ENCODE measurements at places on chromosomes 7 and 10.

DNA sequence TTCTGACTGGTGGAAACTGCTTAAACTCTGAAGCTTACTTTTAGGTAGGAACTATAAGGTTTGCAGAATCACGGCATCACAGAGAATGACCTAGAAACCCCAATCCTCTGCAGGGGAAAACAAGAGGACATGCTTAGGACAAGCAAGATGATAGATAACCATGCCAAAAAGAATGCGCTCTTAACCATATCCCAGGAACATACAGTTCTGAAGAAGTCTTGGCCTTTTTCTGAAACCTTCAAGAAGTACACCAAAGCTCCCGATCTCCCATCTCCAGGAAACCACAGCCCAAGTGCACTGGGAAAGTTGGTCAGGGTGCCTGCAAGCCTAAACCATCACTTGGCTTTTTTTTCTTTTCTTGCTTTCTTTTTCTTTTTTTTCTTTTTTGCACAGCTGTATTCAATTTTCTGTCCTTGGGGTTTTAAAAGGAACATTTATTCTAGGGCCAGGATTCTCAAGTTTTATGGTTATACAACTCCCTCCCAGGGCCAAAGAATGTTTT, 12.2 kb upstream of the SVIL start:
- no peak for DNase-seq

- DNase-seq = no peak
These were observed 38.7 kb downstream of the RASGEF1A start for GRCh38 chr10:43227911-43228782.

DNA sequence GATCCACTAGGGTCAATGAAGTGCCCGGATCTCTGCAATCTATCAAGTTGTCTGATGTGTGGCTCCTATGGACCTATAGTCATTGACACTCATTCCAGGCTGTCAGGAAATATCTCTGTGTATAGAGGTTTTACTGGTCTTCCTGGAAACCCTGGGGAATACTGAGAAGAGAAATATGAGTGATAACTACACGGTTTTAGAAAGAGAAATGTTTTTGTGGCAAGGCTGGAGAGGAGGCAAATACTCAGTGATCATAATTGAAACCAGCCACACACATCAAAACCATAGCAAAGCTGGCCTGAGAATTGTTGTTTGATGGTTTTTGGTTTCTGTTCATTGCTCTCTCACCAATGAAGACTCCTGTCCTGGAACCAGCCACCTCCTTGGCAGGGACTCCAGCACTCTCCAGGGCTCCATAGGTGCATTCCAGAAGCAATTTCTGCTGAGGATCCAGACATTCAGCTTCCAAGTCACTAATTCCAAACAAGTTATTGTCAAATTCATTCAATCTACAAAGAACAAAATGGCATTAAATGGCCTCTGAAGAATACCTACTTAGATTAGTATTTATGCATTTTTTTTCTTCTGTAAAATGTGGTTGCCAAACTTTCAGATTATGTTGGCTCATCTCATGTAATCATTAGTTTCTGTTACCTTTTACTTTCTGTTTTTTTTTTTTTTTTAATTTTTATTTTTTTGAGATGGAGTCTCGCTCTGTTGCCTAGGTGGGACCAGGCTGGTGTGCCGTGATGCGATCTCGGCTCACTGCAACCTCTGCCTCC, 108.6 kb upstream of the ABI1 start:
- DNase-seq = no peak

GRCh38 chr10:124092860-124093773, at the start of gene CHST15:
CHST15 (minus strand) TSS chr10:124093598; CDS start chr10:124046212, 47,386 bp downstream.
- DNase-seq = no peak

GRCh38 chr7:137418841-137419240, 75.3 kb upstream of the PTN start:
- DNase-seq = no peak

- DNase-seq = no peak
These were observed 30.0 kb upstream of the SRGN start for GRCh38 chr10:69057951-69058297.

DNA sequence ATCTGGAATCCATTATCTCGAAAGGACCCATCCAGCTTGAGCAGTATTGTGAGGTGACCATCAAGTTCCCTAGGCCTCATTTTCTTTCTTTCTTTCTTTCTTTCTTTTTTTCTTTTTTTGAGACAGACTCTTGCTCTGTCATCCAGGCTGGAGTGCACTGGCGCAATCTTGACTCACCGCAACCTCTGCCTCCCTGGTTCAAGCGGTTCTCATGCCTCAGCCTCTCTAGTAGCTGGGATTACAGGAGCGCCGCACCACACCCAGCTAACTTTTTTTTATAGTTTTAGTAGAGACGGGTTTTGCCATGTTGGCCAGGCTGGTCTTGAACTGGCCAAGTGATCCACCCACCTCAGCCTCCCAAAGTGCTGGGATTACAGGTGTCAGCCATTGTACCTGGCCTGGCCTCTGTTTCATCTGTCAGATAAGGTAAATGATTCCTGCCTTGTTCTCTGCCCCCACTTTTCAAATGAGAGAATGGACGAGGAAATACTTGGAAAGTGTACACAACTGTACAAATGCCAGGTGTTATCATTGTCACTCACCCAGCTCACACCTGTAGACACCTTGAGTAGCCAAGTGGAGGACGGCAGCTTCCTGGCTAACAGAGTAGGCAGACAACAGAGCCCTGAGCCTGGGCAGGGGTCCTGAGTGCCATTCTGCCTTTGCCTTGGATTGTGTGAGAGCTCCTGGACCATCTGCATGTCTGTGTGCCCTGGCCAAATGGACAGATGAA, 54.1 kb downstream of the HK1 start:
- no peak for DNase-seq

GRCh38 chr10:58992830-58993460, 183.5 kb upstream of the PHYHIPL start:
- DNase-seq = no peak

DNA sequence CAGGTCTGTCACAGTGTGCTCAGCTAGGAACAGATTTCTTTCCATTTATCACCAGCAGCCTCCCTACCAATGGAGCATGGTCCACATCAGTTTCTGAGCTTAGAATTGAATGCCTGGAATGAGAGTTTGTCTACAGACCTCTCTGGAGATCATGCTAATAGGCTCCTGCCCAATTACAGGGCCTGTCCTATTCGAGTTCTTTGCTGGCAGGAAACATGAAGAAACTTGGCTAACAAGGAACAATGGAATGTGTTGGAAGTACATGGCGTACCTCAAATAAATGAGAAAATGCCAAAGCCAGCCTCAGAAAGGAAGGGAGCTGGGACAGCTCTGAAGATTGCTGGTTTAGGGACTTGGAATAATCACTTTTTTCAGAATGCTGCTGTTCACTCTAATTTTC, 186.0 kb upstream of the AKR1E2 start:
- no peak for DNase-seq

DNA sequence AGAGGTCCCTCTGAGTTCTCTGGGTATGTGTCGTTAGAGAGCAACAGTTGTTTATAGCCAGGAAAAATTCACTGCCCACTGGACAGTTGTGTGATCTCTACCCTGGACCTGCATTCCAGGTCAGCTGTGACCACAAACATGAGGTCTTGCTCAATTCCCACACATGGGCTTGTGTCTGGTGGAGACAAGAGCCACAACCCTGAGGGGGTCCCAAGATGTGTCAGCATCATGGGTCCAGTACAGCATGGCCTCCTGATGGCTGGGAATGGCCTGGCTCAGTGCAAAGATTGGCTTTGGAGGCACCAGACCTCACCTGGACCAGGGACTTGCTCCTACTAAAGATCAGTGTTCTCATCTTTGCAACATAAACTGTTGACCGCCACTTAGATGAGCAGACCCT, 751.6 kb downstream of the GRID1 start:
- DNase-seq = no peak

- DNase-seq = no peak
These were observed 2.7 kb upstream of the ARL4A start for GRCh38 chr7:12684733-12685132.

DNA sequence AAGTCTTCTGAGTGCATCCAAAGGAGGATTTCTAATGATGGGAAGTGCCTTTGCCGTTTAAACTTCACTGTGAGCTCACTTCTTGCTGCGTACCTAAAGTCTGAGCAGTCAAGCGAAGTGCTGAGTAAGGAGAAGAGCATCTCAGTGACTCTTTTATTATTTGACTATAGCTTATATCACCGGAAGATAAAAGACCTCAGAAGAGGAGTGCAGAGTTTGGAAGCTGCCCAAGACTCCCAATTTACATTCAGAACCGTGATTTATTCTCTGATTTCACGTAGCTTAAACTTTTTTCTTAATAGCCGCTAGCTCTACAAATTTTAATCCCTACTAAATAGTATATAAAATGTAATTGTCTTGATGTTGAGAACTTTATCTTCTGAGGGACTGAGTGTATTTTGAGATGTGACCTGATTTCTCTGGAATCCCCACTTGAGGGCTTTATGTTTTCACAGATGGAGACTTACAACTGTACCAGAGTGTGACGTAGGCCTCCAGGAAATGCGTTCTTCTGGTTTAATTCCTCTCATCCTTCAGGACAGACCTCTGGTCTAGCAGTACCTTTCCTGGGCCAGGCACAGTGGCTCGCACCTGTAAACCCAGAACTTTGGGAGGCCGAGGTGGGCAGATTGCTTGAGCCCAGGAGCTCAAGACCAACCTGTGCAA, 51.1 kb downstream of the CAMK1D start:
- DNase-seq = no peak

GRCh38 chr7:23454881-23455526, 15.3 kb downstream of the IGF2BP3 start:
- DNase-seq = no peak

GRCh38 chr10:69459893-69460575, 8.8 kb downstream of the TSPAN15 start:
- no peak for DNase-seq

DNA sequence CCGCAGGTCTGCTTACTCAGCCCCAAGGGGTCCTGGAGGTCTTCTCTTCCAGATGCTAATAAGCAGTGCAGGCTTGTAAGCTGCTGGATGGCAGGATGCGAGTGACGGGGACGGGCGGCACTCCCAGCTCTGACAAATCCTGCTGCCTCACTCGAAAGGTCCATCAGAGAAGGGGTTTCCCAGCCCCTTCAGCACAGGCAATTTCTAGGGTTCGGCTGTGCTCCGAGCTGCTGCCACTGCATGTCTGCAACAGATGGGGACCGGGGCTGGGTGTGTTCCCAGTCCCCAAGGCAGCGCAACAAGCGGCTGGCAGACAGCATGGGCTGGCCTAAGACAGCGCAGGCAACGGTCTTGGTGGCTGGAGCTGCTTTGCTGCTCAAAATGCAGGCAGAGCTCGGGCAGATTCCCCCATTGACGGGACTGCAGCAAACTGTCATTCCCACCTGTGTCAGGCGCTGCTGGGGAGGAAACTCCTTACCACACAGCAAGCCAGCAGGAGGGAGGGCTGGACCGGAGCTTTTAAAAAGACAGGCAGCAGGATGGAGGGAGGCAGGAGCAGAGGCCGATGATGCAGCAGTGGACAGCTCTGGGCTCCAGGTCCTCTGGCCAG, 62.4 kb downstream of the PRKAG2 start:
- DNase-seq = no peak
